H54 (cell line): ENCODE measurements at places on chromosomes 3 and 15.
A peak's percentile ranks its signal among the peaks of the same experiment; 100 is the strongest.

DNA sequence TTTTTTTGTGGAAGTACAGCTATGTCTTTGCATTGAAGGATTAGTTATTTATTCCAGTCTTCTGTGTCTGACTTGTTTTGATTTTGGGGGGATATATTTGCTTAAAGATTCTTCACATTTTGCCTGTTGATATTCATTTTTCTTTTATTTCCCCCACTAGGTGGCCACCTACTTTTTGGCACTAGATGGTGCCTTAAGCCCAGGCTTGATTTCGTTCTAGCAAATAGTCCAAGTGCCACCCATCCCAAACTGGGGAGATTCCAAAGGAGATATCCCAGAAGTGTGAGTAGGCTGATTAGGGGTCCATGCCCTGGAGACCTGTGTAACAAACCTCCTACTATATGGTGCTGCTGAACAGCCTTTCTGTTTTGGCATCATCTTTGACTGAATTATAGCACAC is 80.0 kb upstream of the SPATA16 start:
- no peak for DNase-seq

DNA sequence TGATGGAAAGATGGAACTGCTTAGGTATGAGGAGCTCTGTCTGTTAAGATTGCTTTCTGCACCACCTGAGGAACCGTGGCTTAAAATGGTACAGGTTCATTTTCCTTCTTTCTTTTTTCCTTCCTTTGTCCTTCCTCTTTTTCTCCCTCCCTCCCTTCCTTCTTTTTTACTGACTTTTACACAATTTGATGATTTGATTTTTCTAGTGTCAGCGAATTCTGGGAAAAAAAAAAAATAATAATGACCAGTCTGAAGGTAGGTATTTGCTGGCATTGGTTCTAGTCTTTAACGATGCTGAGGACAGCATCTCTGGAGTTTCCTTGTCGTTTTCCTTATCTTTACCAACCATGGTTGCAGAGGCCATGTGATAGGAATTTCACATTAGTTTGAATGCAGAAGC is 613.5 kb downstream of the EDEM1 start:
- DNase-seq, result no peak

- DNase-seq, result no peak
Observed at GRCh38 chr15:62413153-62413552, 248.1 kb upstream of the C2CD4B start.

DNA sequence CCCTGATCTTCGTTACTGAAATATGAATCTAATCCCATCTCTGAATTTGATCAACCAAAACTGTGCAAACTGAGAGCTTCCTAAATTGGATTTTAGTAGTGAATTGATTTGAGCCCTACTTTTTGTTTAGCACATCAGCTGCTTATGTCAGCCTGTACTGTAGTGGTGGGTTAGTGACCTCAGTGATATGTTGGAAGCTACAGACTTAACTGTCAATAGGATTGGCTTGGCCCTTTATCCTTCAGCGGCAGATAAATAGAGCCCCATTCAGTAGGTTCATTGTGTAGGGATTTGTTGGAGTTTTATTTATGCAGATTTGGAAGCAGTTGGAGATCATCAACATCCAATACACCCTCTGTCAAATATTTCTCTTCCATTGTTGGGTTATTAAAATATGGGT is 409.7 kb downstream of the SOX2 start:
- DNase-seq, result no peak

GRCh38 chr15:49248291-49248690 is 78.2 kb downstream of the GALK2 start:
- DNase-seq, result no peak

DNA sequence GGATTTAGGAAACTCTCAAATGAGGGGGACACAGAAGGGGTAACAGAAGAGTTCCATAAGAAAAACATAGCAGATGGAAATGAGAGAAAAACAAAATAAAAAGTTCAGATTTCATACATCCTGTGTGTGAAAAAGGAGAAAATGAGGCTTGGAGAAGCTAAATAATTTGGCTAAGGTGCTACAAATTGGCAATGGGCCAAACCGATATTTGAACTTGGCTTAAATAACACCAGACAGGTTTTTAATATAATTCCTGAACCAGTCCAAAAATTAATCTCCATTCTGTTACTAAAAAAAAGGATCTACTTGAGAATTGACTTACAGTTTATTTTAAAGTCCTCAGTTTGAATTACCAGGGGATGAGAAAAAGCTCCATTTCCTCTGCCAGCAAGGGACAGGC is 342.9 kb upstream of the DPH6 start:
- no peak for DNase-seq

DNA sequence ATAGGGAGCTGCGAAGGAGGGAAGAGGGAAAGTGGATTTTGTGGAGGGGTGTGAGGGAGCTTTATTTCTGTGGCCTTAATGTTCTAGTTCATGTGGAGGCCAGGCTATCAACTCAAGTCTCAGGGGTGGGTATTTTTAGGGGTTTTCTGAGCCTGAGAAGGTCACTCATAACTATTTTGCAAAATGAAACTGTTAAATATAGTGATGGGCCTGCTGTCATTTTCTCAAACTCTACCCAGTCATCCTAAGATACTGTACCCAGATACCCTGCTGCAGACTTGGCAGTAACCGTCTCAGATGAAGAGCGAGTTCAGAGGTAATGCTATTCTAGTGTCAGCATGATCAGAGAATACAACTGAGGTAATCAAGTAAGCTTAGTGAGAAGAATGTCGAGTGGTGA is 545.0 kb upstream of the TBL1XR1 start:
- DNase-seq, result no peak

GRCh38 chr3:12420393-12420792 is 63.9 kb upstream of the TSEN2 start:
- no peak for DNase-seq

GRCh38 chr3:152737021-152737908 is 97.7 kb upstream of the P2RY1 start:
- peak; percentile 9 for DNase-seq
